ENCODE measurements at places on chromosomes 11 and 22. TPM values are rescaled to one million over a fixed set of nuclear protein-coding genes. Genes with fewer than 3 reads are reported as not detected.

The NAV2 gene
- total RNA-seq, result 0.20 TPM

The DMC1 gene
- 16.3 TPM for total RNA-seq

The LRRC74B gene
- not detected for total RNA-seq

The PRR33 gene
- total RNA-seq, result 0.07 TPM

The APOBEC3C gene
- 74.1 TPM for total RNA-seq

The VPREB1 gene
- total RNA-seq, result not detected

The TRMU gene
- total RNA-seq, result 57.4 TPM

The P2RX3 gene
- not detected for total RNA-seq

The IL17REL gene
- 0.12 TPM for total RNA-seq

The SMTN gene
- total RNA-seq, result 47.6 TPM

The BEST1 gene
- total RNA-seq, result 0.45 TPM

The CDHR5 gene
- not detected for total RNA-seq

The UBASH3B gene
- 17.9 TPM for total RNA-seq

The ROM1 gene
- 0.52 TPM for total RNA-seq

The IMMP1L gene
- 15.9 TPM for total RNA-seq
